ENCODE measurements at places on chromosomes 1 and 21. TPM values are rescaled to one million over a fixed set of nuclear protein-coding genes. Genes with fewer than 3 reads are reported as not detected.
A peak's percentile ranks its signal among the peaks of the same experiment; 100 is the strongest.

KRTAP13-2 gene
- not detected for total RNA-seq

DNA sequence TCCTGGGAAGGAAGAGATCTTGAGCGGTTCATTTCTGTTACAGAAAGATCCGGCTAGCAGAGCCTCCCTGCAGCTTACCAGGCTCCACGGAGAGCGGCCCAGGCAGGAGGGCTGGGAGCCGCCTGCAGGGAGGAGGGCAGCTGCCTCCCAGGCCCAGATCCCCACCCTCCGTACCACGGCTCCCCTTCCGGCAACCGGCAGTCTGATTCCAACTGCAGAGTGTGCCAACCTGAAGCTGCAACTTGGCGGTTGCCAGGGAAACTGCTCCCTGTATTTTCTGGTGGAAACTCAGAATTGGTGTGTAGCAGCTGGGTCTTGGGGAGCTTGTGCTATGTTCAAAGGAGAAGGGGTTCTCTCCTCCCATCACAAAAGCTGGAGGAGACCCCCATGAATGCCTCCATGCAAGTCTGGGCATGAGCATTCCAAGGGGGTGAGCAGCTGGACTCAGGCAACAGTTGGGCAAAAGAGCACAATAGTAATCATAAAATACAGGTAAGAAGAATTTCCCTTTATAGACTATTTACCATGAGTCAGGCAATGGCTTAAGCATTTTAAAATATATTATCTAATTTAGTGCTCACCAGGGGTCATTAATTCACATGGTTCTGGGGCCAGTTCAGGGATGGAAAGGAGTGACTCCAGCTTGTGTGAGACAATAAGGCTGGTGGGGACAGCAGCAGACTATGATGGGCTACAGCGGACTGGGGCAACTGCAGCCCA lies 46.1 kb upstream of the KAZN start:
- no peak overlapping the region for H3K27ac ChIP-seq
- no peaks in the 10 kb centered on the region for H3K4me1 ChIP-seq
- no peaks in the 10 kb centered on the region for H3K36me3 ChIP-seq
- peaks cover 23% of the 10 kb centered on the region for H3K27me3 ChIP-seq

ECM1 gene
- total RNA-seq = 0.25 TPM

DNA sequence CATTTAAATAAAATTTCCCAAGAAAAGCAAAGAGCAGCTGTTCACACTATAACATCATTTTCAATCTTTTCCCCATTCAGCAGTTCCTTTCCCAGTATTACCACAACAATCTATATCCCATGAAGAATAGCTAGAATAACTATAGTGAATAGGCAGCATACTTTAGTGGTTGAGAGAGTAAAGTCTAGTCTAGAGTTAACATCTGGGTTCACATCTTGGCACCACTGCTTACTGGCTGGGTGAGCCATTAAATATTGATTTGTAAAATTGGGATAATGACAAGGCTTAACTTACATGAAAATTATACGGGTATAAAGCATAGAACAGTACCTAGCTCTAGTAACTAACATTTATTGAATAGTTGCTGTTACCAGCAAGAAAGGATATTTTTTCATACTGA lies 14.4 kb downstream of the S100PBP start:
- no peak for DNase-seq
- no peaks in the 10 kb centered on the region for H3K27me3 ChIP-seq
- peaks cover 8% of the 10 kb centered on the region for H3K4me1 ChIP-seq
- no peak overlapping the region for H3K27ac ChIP-seq

ZBTB48 gene
- total RNA-seq = 34.0 TPM

KRTAP7-1 gene
- total RNA-seq = not detected

GRCh38 chr21:35323947-35324346 lies 274.8 kb upstream of the RUNX1 start:
- H3K36me3 ChIP-seq = peaks cover 2% of the 10 kb centered on the region
- peaks cover 20% of the 10 kb centered on the region for H3K27me3 ChIP-seq
- H3K4me1 ChIP-seq = no peaks in the 10 kb centered on the region
- no peak for DNase-seq
- no peak overlapping the region for H3K4me3 ChIP-seq

SH2D1B gene
- 0.22 TPM for total RNA-seq

HMGCS2 gene
- not detected for total RNA-seq

OLFML3 gene
- 1.2 TPM for total RNA-seq

DNA sequence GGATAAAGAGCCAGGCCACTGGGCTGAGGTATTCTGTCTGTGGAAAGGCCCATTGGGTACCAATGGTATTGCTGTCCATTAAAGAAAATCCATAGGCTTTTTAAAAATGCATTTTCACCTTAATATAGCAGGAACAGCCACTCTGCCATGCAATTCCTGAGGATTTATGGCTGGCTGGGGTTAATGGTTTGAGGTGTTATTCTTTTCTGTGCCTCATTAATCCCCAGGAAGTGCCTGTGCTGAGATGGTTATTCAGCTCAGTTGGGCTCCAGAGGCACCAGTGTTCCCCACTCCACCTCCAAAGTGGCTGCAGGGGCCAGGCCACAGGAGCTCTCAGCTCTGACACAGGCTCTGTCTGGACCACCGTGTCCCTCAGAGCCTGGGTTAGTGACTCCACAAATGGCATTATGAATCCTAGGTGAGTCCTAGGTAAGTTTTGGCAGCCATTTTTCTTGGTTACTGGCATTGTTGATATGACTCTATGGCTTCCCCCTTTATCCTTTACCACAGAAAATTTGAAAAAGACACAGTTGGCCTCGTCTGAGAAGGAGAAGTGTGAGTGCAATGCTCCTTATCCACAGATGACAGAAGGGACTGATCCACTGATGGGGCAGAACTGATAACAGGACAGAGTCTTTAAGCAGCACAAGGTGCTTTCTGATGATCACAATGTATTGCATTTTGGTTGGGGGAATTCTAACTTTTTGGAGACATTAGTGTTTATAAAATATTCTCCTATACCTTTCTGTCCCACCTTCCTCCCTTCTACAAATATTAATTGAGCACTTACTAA lies 2.2 kb upstream of the PAPPA2 start:
- no peaks in the 10 kb centered on the region for H3K4me1 ChIP-seq
- H3K36me3 ChIP-seq = no peaks in the 10 kb centered on the region
- H3K4me3 ChIP-seq = no peak overlapping the region
- peaks cover 6% of the 10 kb centered on the region for H3K27me3 ChIP-seq
- H3K27ac ChIP-seq = no peak overlapping the region

- no peaks in the 10 kb centered on the region for H3K4me1 ChIP-seq
- H3K4me3 ChIP-seq = no peak overlapping the region
- H3K27me3 ChIP-seq = no peaks in the 10 kb centered on the region
Observed at GRCh38 chr1:55781944-55782482, 566.8 kb upstream of the USP24 start.

DNA sequence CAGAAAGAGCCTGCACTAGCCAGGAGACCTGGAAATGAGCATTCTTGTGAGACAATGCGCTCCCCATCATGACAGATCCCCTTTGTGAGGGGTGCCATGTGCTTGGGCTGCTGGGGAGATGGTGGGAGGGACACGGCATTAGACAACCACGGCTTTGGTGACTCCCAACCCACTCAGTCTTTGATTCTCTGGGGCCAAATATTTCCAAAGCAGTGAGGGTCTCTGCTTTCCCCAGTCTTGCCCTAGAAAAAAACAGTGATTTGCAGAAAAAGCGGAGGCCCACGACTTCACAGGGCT lies 10.2 kb downstream of the SLC45A3 start:
- no peak overlapping the region for H3K4me3 ChIP-seq
- no peak overlapping the region for H3K27ac ChIP-seq
- no peak for DNase-seq
- H3K27me3 ChIP-seq = peaks cover 30% of the 10 kb centered on the region

GRCh38 chr1:24892188-24893153 lies 37.6 kb downstream of the RUNX3 start:
- H3K4me3 ChIP-seq = no peak overlapping the region
- H3K27me3 ChIP-seq = no peaks in the 10 kb centered on the region
- H3K4me1 ChIP-seq = peaks cover 4% of the 10 kb centered on the region
- peaks cover 2% of the 10 kb centered on the region for H3K36me3 ChIP-seq
- no peak overlapping the region for H3K27ac ChIP-seq
- DNase-seq = no peak

- H3K27ac ChIP-seq = peak overlapping the region; percentile 99
- no peaks in the 10 kb centered on the region for H3K27me3 ChIP-seq
- H3K4me3 ChIP-seq = peak overlapping the region; percentile 99
- H3K4me1 ChIP-seq = peaks cover 45% of the 10 kb centered on the region
Observed at GRCh38 chr1:156194300-156194652, 372 bp downstream of the SLC25A44 start.

DNA sequence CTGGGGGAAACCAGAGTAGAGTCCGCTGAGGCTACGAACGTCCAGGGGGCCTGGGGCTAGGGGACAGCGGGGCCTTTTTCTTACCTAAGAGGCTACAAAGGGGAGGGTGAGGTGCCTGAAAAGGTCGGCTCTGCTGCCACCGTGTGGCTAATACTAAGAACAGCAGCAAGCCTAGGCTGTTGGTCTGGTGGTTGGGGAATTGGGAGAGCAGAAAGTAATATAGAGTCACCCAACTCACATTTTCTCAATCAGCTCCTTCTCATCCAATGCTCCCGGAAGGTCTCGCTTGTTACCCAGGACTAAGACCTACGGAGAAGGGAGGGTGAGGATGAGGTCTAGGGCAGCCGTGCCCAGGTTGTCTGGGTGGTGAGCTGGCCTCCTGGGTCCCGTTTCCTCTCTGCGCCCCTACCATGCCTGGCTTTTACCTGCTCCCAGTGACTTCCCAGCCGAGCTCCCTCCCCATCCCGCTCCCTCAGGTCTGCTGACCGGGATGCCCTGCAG lies 9.3 kb downstream of the ARL8A start:
- no peaks in the 10 kb centered on the region for H3K27me3 ChIP-seq
- peaks cover 12% of the 10 kb centered on the region for H3K4me1 ChIP-seq
- no peak overlapping the region for H3K4me3 ChIP-seq
- H3K27ac ChIP-seq = no peak overlapping the region

DNA sequence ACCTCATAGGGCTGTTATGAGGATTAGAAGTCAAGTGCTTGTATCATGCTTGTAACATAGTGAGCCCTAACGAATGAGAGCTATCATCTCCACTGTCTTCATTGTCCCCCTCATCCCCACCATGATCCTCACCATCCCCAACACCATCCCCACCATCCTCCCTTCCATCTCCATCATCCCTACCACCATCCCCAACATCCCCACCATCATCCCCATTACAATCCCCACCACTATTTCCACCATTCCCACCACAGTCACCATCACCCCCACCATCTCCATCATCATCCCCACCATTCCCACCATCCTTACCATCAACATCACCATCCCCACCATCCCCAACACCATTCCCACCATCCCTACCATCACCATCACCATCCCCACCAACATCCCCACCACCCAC lies 39.1 kb upstream of the PADI1 start:
- H3K4me1 ChIP-seq = peaks cover 2% of the 10 kb centered on the region
- H3K27me3 ChIP-seq = peaks cover 22% of the 10 kb centered on the region
- H3K27ac ChIP-seq = no peak overlapping the region
- DNase-seq = no peak
- peaks cover 2% of the 10 kb centered on the region for H3K36me3 ChIP-seq

DNA sequence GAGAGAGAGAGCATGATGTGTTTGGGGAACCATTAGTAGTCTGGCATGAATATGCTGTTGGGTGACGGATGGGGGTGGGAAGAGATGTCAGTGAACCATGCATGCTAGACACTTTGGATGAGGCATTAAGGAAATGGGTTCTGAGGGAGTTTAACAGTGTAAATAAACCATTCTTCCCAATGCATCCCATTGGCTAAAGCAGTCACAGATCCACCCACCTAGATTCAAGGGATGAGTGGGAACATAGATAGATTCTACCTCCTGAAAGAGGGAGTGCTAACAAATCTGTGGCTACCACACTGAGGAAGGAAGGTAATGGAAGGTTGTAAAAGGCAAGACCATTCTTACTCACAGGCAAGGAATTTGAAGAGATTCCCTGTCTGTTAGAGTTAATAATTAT lies 129.8 kb upstream of the CACNA1E start:
- no peak overlapping the region for H3K27ac ChIP-seq
- no peak overlapping the region for H3K4me3 ChIP-seq
- DNase-seq = no peak
- H3K36me3 ChIP-seq = no peaks in the 10 kb centered on the region

XKR8 gene
- total RNA-seq = 7.3 TPM

- H3K27ac ChIP-seq = no peak overlapping the region
- H3K27me3 ChIP-seq = no peaks in the 10 kb centered on the region
- no peaks in the 10 kb centered on the region for H3K4me1 ChIP-seq
- H3K36me3 ChIP-seq = no peaks in the 10 kb centered on the region
- no peak overlapping the region for H3K4me3 ChIP-seq
Observed at GRCh38 chr1:115492019-115492595, 149.7 kb upstream of the VANGL1 start.

DNA sequence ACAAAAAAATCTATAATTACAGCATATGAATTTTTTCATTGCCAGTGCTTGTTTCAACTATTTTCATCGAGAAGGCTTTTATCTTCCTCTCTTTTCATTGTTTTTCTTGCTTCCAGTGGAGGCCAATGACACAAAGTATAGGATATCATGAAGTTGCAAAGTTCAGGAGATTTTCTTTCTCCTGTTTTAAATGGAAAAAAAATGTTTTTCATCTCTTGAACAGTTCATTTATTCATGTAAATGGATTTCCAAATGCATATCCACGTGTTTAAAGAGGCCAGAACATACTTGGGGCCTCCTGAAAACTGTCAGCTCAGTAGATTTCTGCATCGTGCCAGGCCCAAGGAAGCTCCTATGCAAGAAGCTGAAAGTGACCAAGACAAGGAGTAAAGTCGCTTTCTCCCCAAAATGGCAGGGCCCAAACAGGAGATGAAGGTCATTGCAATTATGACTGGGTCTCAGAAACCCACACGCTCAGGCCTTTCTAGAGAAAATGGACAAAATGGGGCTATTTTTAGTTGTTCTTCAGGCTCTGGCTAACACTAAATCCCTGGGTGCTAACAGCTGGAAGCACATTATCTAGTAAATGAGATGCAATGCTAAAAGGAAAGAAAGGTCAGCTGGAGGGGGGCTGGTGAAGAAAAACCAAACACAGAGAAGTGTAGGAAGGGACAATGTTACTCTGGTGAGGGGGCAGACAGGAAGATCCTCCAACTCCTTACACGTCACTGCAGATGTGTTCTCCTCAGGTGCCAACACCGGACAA lies 136.9 kb upstream of the C8B start:
- no peaks in the 10 kb centered on the region for H3K4me1 ChIP-seq
- DNase-seq = no peak
- H3K27me3 ChIP-seq = no peaks in the 10 kb centered on the region
- H3K36me3 ChIP-seq = peaks cover 2% of the 10 kb centered on the region
- no peak overlapping the region for H3K27ac ChIP-seq
- H3K4me3 ChIP-seq = no peak overlapping the region

AMY1A gene
- total RNA-seq = not detected

DNA sequence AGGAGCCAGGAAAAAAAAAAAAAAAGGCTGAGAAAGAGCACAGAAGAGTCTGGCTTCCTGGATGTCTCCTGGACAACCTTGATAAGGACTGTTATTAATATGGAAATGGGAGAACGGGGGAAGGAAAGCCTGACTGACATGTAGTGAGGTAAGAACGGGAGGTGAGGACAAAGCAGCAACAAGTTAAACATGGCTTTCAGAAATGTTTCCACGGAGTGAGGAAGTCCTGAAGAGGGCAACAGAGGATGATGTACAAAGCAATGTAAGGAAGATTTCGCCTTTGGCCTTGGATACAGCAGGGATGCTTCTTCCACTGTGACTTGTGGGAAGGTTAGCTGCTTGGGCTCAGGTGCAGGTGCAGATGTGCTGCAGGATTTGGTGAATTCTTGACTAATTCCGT lies 11.9 kb upstream of the NIBAN1 start:
- no peak for DNase-seq
- peaks cover 14% of the 10 kb centered on the region for H3K4me1 ChIP-seq
- peaks cover 30% of the 10 kb centered on the region for H3K27me3 ChIP-seq
- H3K36me3 ChIP-seq = peaks cover 3% of the 10 kb centered on the region

GRCh38 chr21:39088831-39089380 lies 94.3 kb downstream of the PSMG1 start:
- no peaks in the 10 kb centered on the region for H3K36me3 ChIP-seq
- H3K4me3 ChIP-seq = no peak overlapping the region
- DNase-seq = no peak
- H3K4me1 ChIP-seq = no peaks in the 10 kb centered on the region

Data from T-helper 17 cell (primary cell).